ENCODE measurements at places on chromosomes 5 and 9.

- no peak for DNase-seq
These were observed 412.0 kb downstream of the ACTL7B start for GRCh38 chr9:108443741-108444140.

GRCh38 chr5:5716665-5717064, 294.2 kb downstream of the ICE1 start:
- DNase-seq: no peak

DNA sequence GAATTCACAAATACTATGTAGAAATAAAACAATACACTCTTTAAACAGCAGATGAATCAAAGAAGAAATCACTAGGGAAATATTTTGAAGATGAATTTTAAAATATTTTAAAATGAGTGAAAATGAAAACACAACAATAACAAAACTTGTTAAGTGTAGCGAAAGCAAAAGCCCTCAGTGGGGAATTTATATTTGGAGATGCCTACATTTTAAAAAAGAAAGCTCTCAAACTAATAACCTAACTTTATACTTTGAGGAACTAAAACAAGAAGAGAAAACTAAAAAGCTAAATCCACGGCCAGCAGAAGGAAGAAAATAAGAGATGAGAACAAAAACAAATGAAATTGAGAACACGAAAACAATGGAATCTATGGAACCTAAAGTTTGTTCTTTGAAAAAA, 22.7 kb downstream of the SPDL1 start:
- no peak for DNase-seq

DNA sequence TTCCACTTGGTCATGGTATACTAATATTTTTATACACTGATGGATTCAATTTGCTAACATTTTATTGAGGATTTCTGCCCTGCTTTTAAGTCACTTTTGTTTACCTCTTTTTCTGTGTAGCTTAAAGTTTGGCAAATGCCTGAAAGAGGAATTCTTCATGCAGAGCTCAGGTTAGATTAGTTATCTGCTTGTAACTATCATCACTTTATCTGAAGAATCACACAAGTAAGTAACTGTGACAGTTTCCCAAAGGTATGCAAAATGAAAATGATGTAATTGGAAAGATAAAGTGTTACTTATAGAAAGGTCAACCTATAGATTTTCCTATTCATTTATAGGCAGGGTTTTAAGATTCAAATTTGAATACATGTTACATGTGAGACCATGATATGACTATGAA, 188.8 kb upstream of the ACTBL2 start:
- no peak for DNase-seq

Measured in activated CD8-positive, alpha-beta memory T cell treated with anti-CD3 and anti-CD28 coated beads for 4 hours (primary cell).